ENCODE measurements at places on chromosomes 2 and 18.
A peak's percentile ranks its signal among the peaks of the same experiment; 100 is the strongest.

- peak; percentile 80 for DNase-seq
Measured at GRCh38 chr18:864872-865273, 39.8 kb upstream of the ADCYAP1 start.

DNA sequence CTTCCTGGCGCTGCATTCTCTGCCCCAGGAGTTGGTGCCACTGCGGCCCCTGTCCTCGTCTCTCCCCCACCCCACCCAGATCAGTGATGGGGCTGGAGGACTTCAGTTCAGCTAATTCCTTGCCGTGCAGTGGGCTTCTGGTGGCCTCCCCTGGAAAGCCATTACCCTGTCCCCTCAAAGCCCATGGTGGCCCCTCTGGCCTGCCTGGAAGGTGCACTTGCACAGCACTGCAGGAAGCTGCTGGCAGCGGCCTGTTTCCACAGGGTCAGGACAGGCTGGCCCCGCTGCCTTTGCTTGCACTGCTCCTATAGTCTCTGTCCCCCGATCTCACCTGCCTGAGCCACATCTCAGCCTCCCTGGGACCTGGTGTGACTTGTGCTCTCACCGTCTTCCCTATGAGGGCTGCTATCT is 105.1 kb downstream of the USP40 start:
- no peak for DNase-seq

DNA sequence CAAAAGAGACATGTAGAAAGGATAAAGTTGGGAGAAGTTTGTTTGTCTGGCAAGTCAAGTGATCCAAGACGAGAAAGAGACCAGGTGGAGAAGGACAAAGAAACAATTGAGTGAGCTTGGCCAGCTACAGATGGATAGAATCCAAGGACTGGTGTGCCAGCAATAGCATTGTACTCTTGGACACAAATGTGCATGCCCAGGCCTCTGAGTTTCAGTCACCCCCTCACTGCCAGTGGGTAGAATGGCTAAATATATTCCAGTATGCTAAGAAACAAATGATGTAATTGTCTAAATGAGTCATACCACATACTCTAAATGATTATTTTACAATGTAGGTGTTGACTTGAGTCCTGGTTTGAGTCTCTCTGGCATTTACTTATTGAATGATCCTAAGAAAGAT is 881.3 kb downstream of the LRRTM4 start:
- no peak for DNase-seq

DNA sequence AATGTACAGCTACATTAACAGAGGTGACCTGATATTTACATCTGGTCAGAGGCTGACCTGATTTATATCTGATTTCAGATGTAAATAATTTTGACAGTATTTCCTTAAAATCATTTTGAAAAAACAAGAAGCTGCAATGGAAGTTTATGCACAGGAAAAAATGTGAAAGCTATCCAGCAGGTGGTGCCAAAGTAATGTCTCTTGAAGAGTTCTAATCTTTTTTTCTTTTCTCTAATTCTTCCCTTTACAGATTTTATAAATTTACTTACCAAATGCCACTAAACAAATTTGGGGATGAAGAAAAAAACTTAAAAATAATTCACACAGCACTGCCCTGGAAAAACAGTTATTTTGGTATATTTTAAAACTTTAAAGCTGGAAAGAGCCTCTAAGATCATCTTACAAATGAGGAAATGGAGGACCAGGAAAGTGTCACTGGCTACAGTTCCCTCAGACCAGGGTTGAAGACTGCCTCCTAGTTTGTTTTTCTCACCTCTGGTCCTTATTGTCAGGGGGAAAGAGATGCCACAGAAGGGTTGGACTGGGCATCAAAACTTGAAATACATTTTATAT is 16.4 kb upstream of the FBLN7 start:
- DNase-seq: no peak

GRCh38 chr2:44351088-44351487 is 10.2 kb downstream of the PREPL start:
- DNase-seq: no peak

- no peak for DNase-seq
Measured at GRCh38 chr18:57539702-57540101, 46.8 kb downstream of the FECH start.

DNA sequence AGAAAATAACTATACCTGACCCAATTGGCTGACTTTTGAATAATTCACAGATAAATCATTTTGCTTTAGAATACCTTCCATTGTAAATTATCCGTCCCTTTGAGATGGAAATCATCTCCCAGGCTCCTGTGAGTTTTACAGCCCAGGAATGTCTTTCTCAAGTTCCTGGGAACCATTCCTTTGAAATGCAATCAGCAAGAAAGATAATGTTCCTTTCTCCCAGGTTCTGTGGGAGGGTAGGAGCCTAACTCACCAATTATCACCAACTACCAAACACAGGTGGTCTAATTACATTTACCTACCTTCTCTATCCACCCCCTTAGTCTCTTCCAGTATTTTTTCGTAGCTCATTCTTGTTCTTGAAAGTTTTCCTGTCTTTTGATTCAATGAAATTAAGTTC is 1016.0 kb downstream of the SOCS6 start:
- DNase-seq: no peak

- no peak for DNase-seq
Measured at GRCh38 chr18:36484591-36484990, 187.1 kb downstream of the FHOD3 start.

DNA sequence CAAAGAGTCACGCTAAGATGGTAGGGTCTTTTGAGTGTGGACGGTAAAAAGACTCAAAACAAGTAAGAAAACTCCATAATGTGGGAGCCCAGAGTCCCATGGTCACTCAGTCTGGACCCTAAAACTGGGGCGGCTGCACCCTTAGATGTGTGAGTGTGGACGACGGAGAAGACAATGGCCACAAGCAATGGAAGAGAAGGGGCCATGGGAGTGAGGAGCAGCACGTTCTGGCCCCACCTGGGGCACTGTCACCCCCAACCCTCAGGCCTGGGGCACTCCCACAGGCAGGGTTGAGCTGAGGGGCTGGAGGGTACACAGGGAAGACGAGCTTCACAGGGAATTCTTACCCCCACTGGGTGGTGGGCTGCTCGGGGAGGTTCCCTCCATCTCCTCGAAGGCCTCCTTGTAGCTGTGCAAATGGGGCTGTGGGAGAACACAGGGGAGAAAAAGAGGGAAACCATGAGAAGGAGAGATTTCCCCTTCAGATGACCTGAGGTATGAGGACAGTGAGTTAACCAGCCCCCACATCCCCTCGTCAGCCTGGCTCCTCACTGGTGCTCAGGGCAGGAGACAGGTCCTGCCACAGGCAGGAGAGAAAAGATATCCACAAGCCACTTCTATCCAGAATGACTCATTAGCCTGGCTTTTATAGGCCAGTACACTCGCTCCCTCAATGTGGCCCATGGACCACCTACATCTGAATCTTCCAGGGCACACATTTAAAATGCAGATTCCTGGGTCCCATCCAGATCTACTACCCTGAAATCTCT is 167.9 kb downstream of the TNS1 start:
- DNase-seq: no peak

DNA sequence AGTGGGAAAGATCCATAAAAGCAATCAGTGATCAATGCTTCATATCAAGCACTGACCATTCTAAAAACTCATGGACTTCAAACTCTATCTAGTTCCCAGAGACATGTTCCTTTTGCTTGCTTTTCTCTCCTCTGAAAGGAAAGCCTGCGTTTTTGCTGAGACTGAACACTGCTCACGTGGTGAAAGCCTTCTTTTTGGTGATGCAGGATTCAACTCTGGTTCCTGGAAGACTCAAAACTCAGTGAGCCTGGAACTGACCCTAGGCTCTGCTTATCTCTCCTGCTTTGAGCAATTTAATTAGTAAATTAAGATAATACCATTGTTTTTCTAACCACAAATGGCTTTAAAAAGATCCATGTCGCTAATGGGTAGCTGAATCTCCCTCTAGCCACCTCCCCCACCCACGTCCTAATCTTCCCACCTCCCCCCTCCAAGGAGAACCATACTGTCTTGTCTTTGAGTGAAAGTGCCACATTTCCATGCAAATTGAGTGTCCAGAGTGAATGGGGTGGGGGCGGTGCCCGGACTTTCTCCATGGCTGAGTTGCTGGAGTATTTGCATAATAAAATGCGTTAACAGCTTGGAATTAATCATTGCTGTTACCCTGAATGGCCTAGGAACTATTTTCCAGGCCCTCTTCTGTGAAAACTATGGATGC is 130.5 kb downstream of the BCL11A start:
- DNase-seq: no peak

DNA sequence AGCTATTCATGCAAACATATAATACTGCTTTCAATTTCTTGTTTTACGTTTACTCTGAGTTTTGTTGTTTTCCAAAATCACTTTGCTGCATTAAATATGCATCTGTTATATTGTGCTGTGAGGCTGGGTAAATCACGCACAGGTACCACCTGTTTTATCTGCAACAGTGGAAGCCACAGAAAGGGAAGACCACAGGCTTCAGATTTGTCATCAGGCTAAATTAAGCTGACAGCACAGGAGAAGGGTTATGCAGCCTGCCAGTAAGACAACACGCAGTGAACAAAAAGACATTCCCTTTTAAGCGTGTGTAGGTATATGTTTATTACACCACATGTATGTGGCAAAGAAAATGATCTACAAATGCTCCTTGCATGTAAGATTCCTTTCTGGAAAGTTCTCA is 38.2 kb downstream of the ZNF516 start:
- no peak for DNase-seq

DNA sequence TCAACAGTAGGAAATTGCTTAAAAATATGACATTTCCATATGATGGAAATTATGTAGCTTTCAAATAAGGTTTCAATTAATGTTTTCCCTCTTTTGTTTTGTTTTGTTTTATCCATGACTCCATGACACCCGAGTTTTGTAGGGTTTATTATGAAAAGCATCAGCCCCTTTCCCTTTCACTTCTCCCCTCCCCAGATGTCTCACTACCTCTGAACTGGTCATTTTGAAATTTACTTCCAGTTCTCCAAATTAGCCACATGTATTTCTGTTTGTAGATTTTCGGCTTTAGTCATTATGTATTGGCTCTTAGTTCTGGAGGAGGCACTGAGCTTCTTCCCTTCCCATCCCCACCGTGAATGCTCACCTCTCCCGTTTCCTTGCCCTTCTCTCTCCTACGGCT is 18.6 kb upstream of the VPS4B start:
- no peak for DNase-seq

GRCh38 chr18:57023275-57023882 is 123.5 kb upstream of the BOD1L2 start:
- DNase-seq: no peak

GRCh38 chr2:51612387-51612786 is 580.5 kb upstream of the NRXN1 start:
- no peak for DNase-seq

DNA sequence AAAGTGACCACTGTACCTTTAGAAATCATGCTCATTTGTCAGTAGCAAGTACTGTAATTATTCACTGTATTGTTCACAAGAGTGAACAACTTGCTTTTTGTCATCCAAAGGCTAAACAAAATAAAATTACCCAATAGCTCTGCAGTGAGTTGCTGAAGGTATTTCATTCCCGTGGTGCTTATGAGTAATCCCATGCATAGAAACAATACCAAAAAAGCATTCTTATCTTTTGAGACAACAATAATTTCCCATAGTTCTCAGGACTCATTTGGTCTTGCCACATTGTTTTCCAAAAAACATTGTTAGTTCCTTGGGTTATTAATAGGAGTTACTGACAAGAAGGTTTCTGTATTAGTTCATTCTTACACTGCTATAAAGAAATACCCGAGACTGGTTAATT is 503.2 kb upstream of the FAM98A start:
- no peak for DNase-seq

DNA sequence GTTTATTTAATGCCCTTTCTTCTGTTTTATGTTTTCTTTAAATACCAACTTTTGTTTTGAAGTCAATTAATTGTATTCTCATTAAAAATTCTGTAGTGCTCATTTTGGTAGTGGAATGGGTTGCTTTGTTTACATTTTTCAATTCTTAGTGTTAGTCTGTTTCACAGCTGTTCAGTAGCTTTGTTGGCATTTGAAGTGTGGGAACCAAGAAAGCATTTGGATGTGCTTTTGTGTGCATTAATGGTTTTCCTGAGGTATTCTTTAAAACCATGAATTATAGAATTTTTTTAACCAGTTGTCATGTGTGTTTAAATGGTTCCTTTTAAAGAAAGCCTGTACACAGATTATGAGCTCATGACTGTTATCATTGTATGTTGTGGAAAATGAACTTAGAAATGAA is 19.7 kb downstream of the MIB1 start:
- no peak for DNase-seq

DNA sequence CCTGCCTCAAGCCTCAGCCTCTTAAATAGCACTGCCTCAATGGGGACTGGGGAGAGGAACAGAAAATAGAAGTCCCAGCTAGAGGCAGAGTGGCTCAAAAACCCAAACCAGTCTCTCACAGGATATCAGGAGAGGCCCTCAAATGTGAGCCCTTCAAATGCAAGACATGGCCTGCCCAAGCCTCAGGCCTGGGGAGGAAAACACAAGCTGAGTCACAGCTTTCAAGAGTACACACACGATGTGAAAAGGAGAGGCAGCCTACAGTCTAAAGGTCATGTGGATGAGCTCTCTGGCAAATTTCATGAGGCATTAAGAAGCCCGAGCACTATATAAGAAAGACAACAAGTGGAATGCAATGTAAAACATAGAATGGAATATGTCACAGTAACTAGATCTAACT is 316.6 kb upstream of the MEX3C start:
- DNase-seq: no peak

DNA sequence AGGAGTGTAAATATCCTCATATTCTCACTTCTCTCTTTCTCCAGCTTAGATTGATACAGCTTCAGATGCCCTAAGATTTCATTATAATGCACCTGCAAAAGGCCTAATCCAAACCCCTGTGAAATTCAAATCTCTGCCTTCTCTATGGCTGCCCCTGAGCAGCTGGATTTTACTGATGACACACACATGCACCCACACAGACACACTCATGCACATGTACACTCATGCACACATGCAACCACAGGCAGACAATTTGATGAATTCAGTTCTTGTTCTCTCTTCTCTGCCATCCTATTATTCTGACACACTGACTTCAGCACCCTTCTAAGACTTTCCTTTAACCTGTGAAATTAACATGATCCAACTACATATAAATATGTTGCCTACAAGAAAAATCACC is 563.2 kb downstream of the RNF144A start:
- DNase-seq: no peak

DNA sequence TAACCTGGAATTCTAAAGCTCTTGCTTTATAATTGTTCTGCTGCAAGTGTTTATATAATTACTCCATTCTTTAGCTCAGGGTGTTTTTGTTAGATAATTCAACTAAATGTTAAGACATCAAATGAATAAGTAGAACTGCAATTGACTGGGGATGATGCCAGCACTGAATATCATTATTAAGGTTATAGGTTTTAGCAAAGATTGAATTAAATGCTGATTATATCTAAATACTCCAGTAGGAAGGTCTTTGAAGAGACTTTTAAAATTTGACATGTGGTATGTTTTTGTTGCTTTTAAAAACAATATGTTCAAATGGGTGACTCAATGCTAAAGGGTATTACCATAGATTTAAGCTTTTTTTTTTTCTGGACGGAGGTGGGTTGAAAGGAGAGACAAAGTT is 170.1 kb upstream of the THUMPD2 start:
- no peak for DNase-seq
